Ascending aorta (tissue), 2 donors: ENCODE measurements at places on chromosomes 16 and 17. TPM values are rescaled to one million over a fixed set of nuclear protein-coding genes. Genes with fewer than 3 reads are reported as not detected.

- H3K27ac ChIP-seq: no peak overlapping the region
- DNase-seq: no peak
- no peaks in the 10 kb centered on the region for H3K27me3 ChIP-seq
- no peaks in the 10 kb centered on the region for H3K36me3 ChIP-seq
These were observed 56.0 kb downstream of the TNFRSF13B start for GRCh38 chr17:16915752-16916556.

GRCh38 chr16:28126684-28127620, 63.4 kb upstream of the GSG1L start:
- no peaks in the 10 kb centered on the region for H3K27me3 ChIP-seq
- H3K4me3 ChIP-seq: no peak overlapping the region
- no peak overlapping the region for H3K27ac ChIP-seq
- H3K4me1 ChIP-seq: no peaks in the 10 kb centered on the region
- no peak for DNase-seq
- peaks cover 79% of the 10 kb centered on the region for H3K36me3 ChIP-seq

- peaks cover 10% of the 10 kb centered on the region for H3K4me1 ChIP-seq
- no peaks in the 10 kb centered on the region for H3K27me3 ChIP-seq
- H3K4me3 ChIP-seq: peak overlapping the region; percentile 49
- H3K36me3 ChIP-seq: no peaks in the 10 kb centered on the region
- peak; percentile 25 for DNase-seq
- H3K27ac ChIP-seq: peak overlapping the region; percentile 88
These were observed 59.9 kb downstream of the OR1D5 start for GRCh38 chr17:3003296-3004149.

GRCh38 chr17:4652997-4653396, 11.5 kb upstream of the ALOX15 start:
- no peak for DNase-seq
- no peak overlapping the region for H3K27ac ChIP-seq
- no peaks in the 10 kb centered on the region for H3K36me3 ChIP-seq
- no peaks in the 10 kb centered on the region for H3K27me3 ChIP-seq
- H3K4me1 ChIP-seq: no peaks in the 10 kb centered on the region

DNA sequence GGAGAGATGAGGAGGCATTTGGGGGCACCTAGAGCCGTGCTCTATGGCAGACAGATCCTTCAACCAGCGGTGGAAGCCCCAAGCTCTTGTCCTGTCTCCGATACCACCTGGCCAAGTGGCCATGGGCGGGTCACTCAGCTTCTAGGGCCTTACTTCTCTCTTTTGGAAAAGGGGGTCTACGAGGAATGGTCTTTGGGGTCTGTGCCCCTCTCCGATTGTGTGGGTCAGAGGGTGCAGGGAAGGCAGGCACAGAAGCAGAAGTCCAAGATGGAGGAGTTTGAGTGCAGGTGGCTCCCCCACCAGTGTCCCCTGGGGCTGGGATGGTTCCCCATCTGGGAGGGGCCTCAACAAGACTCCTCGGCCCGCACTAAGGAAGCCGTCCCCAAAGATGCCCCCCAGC, 116.7 kb downstream of the CCDC182 start:
- no peak overlapping the region for H3K27ac ChIP-seq
- H3K27me3 ChIP-seq: no peaks in the 10 kb centered on the region
- H3K4me3 ChIP-seq: no peak overlapping the region
- no peak for DNase-seq

GRCh38 chr17:67601897-67602296, 115.8 kb upstream of the NOL11 start:
- no peak for DNase-seq
- H3K27ac ChIP-seq: no peak overlapping the region
- H3K4me3 ChIP-seq: no peak overlapping the region
- H3K27me3 ChIP-seq: no peaks in the 10 kb centered on the region

DNA sequence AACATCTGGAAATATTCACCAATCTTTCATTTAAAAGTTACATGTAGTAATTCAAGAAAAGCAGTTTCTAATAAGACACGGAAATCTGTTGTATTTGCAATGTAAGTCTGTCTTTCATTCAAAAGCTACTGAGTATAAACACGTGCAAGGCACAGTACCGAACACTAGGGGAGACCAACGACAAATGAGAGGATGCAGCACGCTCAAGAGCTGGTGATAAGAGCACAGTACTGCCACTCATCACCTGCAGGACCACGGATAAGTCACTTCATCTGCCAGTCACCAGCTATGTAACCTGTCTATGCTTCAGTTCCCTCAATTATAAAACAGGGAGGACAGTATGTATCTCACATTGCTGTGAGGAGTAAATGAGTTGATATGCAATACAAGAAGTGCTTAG, 67.1 kb downstream of the CLEC18A start:
- no peak for DNase-seq
- H3K27ac ChIP-seq: no peak overlapping the region
- H3K36me3 ChIP-seq: peaks cover 31% of the 10 kb centered on the region
- no peaks in the 10 kb centered on the region for H3K4me1 ChIP-seq
- no peak overlapping the region for H3K4me3 ChIP-seq

DNA sequence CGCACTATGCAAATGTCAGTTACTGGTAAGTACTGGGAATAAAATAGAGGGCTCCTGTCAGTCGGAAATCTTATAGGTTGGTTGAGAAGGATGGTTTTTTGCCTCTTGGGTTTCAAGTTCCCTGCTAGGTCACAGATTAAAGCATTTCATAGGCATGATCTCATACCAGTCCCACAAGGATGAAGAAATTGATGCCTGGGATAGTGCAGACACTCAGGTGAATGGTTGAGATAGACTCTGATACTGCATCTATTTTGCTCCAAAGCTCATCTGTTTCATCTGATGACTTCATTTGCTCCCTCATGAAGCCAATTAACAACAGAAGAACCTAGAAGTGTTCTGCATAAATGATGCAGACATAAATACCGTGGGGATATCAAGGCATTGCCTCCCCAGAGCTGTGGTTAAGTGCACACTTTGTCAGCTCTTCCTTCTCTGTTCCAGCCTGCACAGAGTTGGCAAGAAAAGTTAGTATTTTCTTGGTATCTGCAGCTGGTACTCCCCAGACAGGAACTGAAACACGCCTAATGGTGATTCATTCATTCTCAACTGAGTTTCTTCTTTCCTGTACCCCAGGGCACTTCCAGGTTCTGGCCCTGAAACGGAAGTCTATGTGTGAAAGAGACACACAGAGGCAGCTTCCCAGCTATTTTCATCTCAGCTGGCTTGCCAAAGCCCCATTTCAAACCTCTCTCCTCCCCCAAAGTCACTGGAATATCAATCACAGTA, 418.3 kb upstream of the SALL1 start:
- no peak for DNase-seq
- H3K27ac ChIP-seq: no peak overlapping the region
- no peaks in the 10 kb centered on the region for H3K27me3 ChIP-seq
- H3K4me3 ChIP-seq: no peak overlapping the region

- no peak overlapping the region for H3K27ac ChIP-seq
- H3K4me1 ChIP-seq: no peaks in the 10 kb centered on the region
- no peak overlapping the region for H3K4me3 ChIP-seq
- no peaks in the 10 kb centered on the region for H3K27me3 ChIP-seq
- H3K36me3 ChIP-seq: no peaks in the 10 kb centered on the region
These were observed 246.5 kb downstream of the C16orf95 start for GRCh38 chr16:87070657-87071056.

GRCh38 chr17:21375757-21376080, 438 bp upstream of the KCNJ12 start:
- no peak for DNase-seq
- no peak overlapping the region for H3K27ac ChIP-seq
- peaks cover 4% of the 10 kb centered on the region for H3K4me1 ChIP-seq
- H3K4me3 ChIP-seq: no peak overlapping the region

DNA sequence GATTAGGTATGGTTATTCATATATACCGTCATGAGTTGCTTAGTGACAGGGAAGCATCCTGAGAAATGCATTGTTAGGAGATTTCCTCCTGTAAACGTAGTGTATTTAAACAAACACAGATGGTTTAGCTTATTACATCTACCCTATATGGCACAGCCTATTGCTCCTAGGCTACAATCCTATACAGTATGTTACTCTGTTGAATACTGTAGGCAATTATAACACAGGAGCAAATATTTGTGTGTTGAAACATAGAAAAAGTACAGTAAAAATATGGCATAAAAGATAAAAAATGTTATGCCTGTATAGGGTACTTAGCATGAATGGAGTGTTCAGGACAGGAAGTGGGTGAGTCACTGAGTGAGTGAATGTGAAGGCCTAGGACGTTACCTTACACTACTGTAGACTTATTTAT, 157.7 kb downstream of the CDH11 start:
- no peaks in the 10 kb centered on the region for H3K4me1 ChIP-seq
- H3K27me3 ChIP-seq: no peaks in the 10 kb centered on the region
- no peak overlapping the region for H3K4me3 ChIP-seq
- DNase-seq: no peak
- no peaks in the 10 kb centered on the region for H3K36me3 ChIP-seq

DNA sequence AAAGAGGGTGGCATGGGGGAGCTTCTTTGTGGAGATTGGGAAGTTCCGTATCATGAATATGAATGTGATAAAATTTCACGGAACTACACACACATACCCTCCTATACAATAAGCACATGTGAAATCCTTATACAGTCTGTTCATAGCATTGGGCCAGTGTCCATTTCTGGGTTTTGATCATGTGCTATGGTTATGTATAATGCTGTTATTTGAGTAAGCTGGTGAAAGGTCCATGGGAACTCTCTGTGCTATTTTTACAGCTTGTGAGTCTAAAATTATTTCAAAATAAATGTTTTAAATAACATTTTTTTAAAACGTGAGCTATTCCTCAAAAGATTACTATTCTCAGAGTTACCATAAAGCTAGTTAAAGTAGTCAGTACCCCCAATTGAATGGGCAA, 205.2 kb upstream of the CACNG5 start:
- no peaks in the 10 kb centered on the region for H3K36me3 ChIP-seq
- no peaks in the 10 kb centered on the region for H3K4me1 ChIP-seq

DNA sequence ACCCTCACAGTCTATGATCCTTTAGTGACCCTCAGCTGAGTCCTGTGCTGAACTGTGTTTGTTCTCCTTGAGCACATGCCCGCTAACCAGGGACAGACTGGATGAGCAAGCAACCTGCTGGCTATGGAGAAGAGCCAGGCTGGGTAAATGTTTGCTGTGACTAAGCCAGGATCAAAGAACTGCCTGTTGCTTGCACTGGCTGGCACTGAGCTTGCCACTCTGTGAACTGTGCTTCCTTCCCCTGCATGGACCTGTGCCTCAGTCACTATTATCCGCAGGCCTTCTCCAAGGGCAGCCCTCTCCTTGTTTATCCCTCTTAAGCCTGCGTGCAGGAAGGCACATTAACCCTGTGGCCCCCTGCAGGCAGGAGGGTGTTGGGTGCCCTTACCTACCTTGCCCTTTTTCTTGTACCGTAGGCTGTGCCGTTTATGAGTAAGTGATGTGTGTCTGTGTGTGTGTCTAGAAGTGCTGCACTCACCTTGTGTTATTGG, 7.4 kb downstream of the PNPO start:
- no peaks in the 10 kb centered on the region for H3K27me3 ChIP-seq
- H3K4me1 ChIP-seq: peaks cover 3% of the 10 kb centered on the region
- peak overlapping the region; percentile 59 for H3K4me3 ChIP-seq

- H3K27me3 ChIP-seq: no peaks in the 10 kb centered on the region
- peaks cover 14% of the 10 kb centered on the region for H3K4me1 ChIP-seq
- H3K4me3 ChIP-seq: peak overlapping the region; percentile 77
- DNase-seq: no peak
These were observed 1.6 kb downstream of the HIC1 start for GRCh38 chr17:2056206-2057174.

DNA sequence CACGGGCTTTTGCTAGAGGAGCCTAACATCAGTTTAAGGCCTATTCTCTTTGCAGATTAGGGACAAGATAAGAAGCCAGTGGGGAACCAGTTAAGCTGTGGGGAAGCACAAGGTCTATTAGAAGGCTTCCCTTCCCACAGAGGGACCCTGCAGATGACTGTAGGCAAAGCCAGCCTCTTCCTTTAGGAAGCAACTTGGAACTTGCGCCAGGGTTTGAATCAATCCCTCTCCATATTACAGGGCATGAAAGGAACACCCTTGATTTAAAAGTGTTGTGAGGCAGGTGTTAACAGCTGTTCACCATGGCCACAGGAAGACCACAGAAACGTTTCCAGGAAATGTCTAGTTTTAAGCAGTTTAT, 77.3 kb downstream of the RPTOR start:
- no peak overlapping the region for H3K27ac ChIP-seq
- H3K36me3 ChIP-seq: peaks cover 5% of the 10 kb centered on the region
- H3K27me3 ChIP-seq: no peaks in the 10 kb centered on the region
- no peaks in the 10 kb centered on the region for H3K4me1 ChIP-seq
- DNase-seq: no peak

- no peak for DNase-seq
- peaks cover 84% of the 10 kb centered on the region for H3K36me3 ChIP-seq
- no peaks in the 10 kb centered on the region for H3K27me3 ChIP-seq
- H3K27ac ChIP-seq: no peak overlapping the region
- H3K4me1 ChIP-seq: peaks cover 15% of the 10 kb centered on the region
These were observed 51.2 kb downstream of the PLD6 start for GRCh38 chr17:17154981-17155380.

DNA sequence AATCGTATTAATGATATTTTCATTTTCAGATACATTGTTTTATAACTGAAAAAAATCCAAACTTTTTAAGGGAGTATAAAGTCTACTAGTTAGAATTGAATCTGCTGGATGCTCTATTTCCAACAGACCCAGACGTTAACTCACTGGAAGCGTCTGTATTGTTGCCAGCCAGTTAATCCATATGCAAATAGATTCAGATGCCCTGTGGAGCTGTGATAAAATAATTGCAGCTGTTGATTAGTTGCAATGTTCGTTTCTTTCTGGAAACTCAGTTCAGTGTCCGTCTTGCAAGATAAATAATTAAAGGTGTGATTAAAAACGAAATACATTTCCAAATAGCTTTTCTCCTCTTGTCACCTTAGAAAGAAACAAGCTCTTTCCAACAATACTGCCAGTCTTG, 5.1 kb upstream of the GNA13 start:
- H3K4me3 ChIP-seq: no peak overlapping the region
- no peak overlapping the region for H3K27ac ChIP-seq
- no peaks in the 10 kb centered on the region for H3K36me3 ChIP-seq

DNA sequence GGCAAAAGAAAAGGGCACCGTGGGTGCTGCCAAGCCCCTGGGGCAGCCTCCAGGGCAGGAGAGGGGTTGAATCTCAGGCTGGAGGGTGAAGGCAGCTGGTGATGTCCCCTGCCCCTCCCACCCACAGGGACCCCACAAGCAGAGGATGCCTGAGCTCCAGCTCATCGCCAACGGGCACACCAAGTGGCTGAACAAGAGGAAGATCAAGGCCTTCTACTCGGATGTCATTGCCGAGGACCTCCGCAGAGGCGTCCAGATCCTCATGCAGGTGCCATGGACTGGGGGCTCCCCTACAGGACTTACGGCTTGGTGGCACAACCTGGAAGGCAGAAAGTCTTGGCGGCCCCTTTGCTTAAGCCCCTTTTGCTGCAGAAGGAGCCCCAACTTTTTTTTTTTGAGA, 21.8 kb downstream of the SLC12A3 start:
- no peaks in the 10 kb centered on the region for H3K36me3 ChIP-seq
- H3K27ac ChIP-seq: no peak overlapping the region
- H3K4me3 ChIP-seq: no peak overlapping the region
- no peak for DNase-seq
- H3K4me1 ChIP-seq: no peaks in the 10 kb centered on the region
- H3K27me3 ChIP-seq: no peaks in the 10 kb centered on the region

KRT32 gene
- total RNA-seq: not detected

ZNF205 gene
- 49.8 TPM for total RNA-seq

TBC1D26 gene
- total RNA-seq: not detected
